Heart left ventricle (tissue), 16 donors: ENCODE measurements at places on chromosomes 7 and 10. TPM values are rescaled to one million over a fixed set of nuclear protein-coding genes. Genes with fewer than 3 reads are reported as not detected.

- DNase-seq: no peak
Measured at GRCh38 chr7:132760244-132760623, 184.0 kb upstream of the PLXNA4 start.

DNA sequence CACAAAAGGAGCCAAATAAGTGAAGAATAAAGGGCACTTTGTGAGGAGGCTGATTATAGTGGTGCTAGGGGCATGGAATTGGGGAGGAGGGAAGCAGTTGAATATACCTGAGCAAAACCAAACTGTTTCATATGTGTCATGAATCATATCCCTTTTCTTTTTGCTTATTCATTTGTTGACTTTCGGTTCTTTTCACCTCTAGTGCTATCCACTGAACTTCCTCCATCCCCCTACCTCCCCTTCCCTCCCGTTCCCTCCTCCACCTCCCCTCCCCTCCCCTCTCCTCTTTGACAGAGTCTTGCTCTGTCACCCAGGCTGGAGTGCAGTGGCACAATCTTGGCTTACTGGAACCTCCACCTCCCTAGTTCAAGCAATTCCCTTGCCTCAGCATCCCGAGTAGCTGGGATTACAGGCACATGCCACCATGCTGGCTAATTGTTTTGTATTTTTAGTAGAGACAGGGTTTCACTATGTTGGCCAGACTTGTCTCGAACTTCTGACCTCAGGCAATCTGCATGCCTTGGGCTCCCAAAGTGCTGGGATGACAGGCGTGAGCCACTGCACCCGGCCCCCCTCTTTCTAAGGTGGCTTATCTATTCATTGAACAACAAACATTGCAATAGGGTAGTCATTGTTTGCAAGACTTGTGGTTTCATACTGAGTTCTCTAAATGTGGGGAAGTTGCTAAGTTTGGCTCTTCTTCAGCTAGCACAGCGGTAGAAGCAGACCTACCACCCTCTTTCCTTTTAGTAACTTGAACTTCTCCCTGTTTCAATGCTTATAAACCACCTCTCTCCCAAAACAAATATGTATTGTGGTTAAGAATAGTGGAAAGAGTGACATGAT lies 150.4 kb upstream of the PRPS1L1 start:
- DNase-seq: no peak

- no peak for DNase-seq
Measured at GRCh38 chr10:24938076-24938475, 14.3 kb downstream of the PRTFDC1 start.

- DNase-seq: no peak
Measured at GRCh38 chr10:12466704-12467305, 117.5 kb downstream of the CAMK1D start.

DNA sequence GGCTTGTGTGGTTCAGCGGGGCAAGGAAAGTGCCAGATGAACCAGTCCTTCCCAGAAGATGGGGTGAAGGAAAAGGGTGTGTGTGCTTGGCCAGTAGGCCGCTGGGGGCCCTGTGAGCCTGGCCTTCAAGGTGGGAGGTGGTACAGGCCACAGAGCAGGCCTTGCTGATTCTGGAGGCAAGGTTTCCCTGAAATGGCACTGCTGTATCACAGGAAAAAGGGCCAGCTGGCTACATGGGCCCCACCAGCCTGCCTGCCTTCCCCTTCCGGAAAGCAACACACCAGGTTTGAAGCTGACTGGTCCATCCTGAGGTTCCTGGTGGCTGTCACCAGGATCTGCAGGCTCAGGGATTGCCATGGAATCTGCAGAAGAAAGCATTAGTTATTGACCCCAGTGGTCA lies 12.5 kb downstream of the MMRN2 start:
- no peak for DNase-seq

DNA sequence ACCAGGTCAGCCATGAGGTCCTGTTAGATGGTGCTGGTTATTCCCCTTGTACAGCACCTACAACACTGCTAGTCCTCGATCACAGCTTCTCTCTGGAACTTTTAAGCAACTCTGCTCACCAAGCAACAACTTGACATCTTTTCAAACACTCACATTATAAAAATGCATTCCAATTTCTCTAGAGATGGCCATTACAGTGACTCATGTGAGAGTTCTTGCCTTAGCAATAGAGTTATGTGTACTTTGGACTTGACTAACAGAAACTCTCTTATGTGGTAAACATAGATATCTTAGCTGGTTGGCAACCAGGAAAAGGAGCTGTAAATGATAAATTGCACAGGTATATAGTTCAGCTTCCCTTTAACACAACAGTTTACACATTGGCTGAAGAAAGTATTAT lies 122.2 kb downstream of the PDE1C start:
- no peak for DNase-seq

DNA sequence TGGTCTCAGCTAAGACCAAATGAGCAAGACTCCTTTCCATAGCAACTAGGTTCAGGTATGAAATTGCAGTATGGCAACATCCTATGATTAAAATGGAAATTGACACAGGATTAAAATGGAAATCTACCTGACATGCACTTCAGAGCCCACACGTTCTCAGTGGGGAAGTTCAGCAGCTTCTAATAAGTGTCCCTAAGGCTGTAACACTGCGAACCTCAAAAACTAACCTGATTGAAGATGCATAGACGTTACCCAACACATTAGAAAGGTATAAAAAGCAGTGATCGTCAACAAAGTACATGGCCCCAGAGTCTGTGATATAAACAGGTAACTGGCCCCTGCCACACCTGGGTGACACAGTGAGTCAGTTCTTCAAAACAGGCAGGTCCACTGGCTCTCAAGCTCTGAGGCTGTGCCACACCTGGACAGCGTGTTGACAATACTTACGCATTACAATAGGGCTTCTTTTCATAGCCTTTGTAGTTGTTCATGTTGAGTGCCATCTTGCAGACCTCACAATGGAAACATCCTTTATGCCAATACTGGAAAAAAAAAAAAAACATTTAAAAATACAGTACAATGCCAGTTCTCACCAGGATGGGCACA lies 274.9 kb upstream of the NEBL start:
- no peak for DNase-seq

- no peak for DNase-seq
Measured at GRCh38 chr7:142733271-142733670, 16.0 kb upstream of the PRSS1 start.

- peak; percentile 35 for DNase-seq
Measured at GRCh38 chr10:17737027-17737965, 14.7 kb upstream of the TMEM236 start.

DNA sequence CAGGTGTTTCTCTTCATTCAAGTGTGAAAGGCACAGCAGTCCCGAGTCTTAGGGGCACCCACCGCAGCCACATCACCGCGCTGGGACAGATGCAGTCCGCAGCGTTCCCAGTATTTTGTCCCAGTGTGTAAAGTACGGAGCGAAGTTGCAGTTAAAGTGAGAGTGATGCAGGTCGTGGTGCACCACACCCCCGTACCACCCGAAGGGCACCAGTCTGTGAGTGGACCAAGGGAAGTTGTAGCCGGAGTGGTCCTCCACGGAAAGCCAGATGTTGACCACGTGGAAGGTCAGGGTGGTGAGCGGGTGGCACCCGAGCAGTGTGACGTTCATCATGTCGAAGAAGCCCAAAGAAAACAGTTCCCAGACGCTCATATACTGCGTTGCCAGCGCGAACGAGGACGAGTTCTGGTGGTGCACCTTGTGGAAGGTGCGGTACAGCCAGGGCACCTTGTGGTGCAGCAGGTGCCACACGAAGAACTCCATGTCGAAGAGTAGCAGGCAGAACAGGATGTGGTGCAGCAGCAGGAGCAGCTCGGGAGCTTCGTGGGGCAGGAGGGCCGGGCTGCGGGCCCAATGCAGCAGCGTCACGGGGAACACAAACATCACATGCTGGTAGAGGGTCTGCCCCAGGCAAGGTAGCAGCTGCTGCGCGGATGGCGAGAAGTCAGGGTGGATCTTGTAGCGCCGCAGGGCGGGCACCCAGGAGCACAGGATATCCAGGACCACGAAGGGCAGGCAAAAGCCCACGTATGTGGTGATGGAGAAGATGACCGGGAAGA lies 526 bp downstream of the CH25H start:
- DNase-seq: peak; percentile 31

- DNase-seq: no peak
Measured at GRCh38 chr10:58570307-58570723, 57.6 kb downstream of the BICC1 start.

DNA sequence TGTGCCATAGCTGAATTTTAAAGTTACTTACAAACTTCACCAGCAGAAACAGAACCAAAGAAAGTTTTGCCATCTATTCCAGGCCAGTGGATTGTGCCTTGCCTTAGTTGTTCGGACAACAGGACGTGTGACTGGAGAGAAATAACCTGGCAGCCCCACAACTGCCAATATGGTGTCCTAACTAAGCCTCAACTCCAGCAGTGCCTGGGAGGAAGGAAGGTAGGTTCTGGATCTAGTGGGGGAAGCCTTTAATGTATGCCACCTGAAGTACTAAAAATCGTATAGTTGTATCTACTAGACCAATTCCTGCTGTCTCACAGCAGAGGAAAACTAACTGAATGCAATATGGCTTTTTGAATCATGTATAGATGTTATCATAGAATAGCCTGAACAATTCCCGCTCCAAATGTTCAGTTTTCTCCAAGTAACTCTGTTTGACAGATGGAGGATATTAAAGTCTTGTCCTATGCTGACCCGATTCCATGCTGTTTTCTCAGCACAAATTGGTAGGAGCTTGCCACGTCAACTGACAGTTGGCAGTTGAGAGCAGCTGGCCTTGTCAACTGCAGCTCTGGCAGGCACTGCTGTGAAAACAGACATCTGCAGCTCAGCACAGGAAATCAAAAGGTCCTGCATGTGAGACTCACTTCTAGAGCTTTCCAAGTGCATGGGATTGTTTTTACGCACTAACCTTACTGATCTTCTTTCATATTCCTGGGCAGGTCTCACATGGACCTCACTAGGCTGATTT lies 84.5 kb upstream of the WNT16 start:
- no peak for DNase-seq

DNA sequence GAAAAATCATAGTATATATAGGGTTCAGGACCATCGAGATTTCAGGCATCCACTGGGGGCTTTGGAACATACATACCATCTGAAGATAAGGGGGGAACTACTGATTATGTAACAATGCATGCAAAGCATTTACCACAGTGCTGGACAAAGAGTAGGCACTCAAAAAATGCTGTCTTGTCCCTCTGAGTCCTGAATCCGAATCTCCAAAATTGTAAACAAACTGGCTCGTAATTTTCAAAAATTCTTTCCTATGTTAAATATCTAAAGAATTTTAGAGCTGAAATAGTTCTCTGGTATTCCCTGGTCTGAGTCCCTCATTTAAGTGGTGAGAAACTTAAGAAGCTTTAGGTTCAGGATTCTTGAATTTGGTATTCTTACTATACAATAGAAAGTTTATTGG lies 167.8 kb upstream of the ASAH2 start:
- no peak for DNase-seq

DNA sequence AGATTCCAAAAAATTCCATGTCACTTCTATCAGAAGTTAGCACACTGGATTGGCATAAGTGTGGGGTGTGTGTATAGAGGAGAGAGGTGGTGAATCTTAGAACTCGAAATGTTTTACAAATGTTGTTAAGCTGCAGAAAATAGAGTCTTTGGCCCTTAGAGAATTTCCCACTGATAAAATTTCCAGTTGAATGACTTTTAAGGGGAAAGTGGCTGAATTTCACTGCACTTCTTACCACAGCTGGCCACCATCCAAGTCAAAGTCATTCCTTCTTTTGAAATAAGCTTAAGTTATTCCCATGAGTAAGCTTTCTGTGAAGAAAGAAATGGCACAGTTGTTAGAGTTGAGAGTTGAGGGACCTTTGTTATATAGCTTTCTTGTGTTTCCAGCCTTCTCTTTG lies 13.9 kb downstream of the VCL start:
- DNase-seq: peak; percentile 58

DNA sequence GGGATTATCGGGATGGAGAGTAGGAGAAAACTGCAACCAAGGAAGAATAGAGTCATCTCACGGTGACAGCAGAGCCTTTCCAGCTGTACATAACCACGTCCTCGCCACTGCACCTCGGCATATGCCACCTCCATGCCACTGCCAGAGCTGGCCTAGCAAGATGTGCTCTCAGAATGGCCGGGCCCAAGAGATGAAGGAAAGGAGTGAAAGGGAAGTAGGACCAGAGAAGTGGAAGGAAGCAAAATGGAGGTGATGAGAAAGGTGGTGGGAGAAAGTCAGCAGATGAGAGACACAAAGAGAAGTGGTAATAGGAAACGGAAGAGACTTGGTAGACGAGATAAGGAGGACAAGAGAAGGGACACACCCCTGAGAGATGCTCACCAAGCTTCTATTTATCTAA lies 8.0 kb upstream of the CALU start:
- no peak for DNase-seq

- DNase-seq: no peak
Measured at GRCh38 chr7:19080093-19080492, 37.3 kb downstream of the TWIST1 start.

DNA sequence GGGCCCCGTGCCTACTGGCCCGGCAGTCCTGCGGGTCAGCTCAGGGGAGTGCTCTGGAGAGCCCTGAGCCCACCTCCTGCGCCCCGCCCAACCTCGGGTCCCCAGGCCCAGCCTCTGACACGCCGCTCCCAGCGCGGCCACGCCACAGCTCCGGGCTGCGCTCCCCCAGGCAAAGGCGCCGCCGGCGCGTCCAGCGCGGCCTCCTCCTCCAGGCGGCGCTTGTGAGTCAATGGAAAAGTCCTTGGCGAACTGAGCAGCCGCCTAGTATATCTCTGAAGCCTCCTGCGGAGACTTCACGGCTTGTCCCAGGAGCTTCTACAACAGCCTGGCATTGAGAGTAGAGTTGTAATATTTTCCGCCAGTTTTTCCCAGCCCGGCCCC lies 29.5 kb upstream of the BMS1 start:
- DNase-seq: peak; percentile 87

DNA sequence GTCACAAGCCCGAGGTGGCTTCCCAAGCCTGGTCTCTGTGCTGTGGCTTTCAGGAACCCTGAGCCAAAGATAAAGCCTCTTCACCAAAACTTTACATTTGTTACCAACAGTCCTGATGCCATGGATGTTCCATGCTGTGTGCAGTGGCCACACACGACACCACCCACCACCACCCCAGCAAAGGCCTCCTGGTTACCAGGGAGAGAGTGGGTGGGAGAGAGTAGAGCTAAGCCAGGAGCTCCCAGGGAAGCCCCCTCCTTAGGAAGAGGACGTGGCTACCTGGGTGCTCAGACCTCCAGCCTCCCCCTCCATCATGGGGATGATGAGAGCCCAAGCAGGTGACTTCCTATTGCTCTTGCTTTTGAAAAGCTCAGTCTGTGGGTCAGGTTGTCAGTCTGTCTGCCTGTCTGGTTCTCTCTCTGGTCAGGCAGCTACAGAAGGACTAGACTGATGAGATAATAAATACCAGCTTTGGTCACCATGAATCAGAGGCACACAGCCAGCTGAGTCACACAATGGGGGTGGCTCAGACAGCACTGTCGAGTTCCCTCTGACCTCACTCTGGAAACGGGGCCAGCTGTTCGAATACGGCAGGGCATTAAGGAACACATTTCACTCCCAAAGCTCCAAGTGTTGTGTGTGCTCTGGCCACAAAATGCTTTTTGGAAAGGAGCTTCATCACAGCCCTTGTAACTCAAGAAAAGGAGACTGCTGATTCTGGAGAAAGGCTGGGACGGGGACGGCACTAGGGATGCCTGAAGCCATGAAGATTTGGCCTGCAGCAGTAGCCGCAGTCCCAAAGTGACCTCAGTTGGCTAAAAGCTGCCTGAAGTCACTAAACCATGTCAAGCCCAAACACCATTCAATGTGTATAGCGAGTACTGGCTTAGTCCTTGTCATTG lies 166.0 kb downstream of the FANK1 start:
- peak; percentile 93 for DNase-seq

- no peak for DNase-seq
Measured at GRCh38 chr10:129965959-129966358, 1.9 kb upstream of the EBF3 start.

Gene ELAPOR2
- 2.5 TPM for total RNA-seq

Gene PAX4
- not detected for total RNA-seq

Gene TFPI2
- total RNA-seq: 0.97 TPM

Gene CAMK2B
- 139 TPM for total RNA-seq

Gene TRPV5
- total RNA-seq: not detected

Gene SCART1
- total RNA-seq: 0.27 TPM
